Esophagus squamous epithelium (tissue), 5 donors: ENCODE measurements at places on chromosomes 6 and 20.

DNA sequence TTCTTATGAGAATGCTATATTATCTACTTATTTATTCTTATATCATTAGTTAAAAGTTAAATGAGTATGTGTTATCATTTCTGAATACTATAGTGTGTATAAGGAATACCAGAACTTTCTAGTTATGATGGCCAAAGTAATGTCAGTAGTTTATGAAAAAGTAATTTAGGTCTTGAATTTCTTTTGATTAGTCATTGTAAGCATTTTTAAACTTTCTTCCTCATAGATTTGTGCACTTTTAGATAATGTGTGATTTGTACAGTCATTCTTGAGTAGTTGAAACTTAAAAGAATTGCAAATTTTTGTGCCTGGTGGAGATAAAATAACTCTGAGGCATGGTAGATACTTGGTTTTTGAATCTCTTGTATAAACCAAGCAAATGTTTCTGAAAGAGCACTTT, 311.3 kb downstream of the CDKAL1 start:
- no peak for DNase-seq

DNA sequence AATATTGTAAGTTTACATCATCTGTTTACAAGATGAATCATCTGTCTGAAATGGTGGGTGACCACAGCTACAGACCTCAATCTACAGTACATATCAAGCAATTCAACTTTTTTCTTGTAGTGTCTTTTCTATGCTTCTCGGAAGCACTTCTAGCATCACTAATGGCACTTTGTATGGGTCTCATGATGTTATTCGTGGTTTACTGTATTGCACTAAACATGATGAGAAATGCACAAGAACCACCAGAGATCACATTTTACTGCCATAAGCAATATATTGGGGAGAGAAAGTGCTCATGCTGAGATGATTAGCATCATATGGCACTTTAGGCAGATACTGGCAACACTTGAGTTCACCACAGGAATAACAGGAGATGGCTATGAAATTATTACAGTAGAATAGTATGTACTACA, 15.4 kb upstream of the BTBD3 start:
- DNase-seq = no peak

DNA sequence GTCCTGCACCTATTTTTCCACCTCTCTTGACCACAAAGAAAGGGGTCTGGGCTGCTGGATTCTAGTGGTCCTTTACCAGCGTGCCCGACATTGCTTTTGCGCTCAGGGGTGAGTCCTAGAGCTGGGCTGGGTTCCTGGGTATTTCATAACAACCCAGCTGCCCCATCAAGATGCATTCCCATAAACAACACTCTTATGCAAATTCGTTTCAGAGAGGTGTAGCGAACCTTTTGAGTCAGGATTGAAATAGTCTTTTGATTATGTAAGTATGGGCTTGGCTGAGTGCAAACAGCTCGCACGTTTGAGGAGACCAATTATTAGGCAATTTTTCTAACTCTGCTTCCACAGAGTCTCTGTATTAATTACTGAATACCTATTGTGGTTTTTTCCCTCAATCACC, 13.7 kb downstream of the ACOT13 start:
- no peak for DNase-seq

GRCh38 chr20:18585134-18585533, 2.7 kb upstream of the DTD1 start:
- DNase-seq = no peak

- no peak for DNase-seq
Observed at GRCh38 chr6:154673919-154674318, 59.3 kb upstream of the SCAF8 start.

DNA sequence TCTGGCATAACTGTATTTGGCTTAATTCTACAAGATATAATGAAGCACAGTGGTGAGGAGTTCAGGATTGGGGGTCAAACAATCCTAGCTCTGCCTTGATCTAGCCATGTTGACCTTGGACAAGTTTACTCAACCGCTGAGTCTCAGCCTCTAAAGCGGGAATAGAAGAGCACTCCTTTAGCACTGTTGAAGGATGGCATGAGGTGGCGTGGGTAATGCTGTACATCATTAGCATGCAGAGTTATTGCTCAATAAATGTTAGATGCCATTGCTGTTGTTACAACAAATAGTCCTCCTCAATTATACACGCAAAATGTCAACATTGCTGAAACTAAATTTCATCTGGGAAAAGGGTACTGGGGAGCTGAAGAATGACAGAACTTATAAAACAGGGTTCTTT, 78.6 kb downstream of the KIF13A start:
- DNase-seq = no peak
